Prostate gland (tissue), 2 donors: ENCODE measurements at places on chromosomes 4 and X.

DNA sequence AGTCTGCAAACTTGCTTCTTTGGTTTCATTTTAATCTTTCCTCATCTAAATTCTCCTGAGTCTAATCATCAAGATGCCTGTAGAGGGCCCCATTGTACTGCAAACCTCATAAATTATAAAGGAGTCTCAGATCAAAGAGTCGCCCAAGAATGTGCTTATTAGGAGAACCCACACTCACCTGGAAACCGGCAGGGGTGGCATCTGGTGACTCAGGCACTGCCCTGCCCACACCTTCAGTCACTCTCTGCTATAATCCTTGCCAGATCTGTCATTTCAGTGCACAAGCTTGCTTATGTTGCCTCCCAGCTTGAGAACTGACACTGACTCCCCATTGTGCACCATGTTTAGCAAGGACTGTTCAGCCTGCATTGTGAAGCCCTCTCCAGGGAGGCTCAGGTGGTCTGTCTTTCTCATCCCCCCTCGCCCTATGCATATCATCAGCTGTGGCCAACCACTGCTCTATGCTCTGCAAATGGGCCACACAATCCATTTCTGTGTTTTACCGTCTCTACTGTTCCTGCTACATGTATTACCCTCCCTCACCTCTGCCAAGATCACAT lies 12.4 kb downstream of the EPGN start:
- DNase-seq, result peak; percentile 54

DNA sequence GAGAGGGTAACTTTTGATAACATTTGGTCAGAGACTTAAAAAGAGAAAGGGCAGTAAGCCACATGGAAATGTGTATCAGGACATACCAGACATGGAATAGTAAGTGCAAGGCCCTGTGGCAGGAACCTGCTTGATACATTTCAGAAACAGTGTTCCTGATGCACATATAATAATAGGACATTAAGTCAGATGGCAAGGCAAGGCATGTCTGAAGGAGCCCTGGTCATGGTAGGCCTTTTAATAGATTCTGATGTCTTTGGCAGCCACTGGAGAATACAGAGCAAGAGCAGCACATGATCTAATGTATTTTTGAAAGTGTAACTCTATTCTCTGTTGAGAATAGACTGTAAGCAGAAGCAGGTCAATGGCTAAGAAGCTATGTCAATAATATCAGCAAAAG lies 279.7 kb downstream of the CAMK2D start:
- no peak for DNase-seq

DNA sequence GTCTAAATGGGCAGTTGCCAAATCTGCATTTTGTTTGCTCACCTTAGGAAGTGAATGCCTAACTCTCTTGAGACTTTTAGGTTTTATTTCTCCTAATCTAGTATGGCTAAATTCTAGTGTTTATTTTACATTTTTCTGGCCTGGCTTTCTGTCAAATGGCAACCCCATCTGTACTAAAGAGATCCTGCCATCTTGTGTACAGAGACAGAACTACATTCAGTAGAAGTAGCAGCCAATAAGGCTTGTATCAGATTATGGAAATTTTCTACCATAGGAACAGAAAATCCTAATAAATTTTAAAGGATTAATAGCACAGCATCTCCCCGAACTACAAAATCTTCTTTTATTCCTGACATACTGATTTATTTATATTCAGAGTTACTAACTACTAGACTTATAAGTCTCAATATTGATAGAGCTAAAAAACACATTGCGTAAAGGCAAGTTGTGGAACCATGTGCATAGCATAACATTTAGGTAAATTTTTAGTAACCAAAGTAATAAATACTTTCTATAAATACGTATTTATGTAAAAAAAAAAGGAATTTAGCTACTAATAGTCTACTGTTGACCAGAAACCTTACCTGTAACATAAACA lies 45.5 kb downstream of the TMEM144 start:
- DNase-seq, result peak; percentile 9

DNA sequence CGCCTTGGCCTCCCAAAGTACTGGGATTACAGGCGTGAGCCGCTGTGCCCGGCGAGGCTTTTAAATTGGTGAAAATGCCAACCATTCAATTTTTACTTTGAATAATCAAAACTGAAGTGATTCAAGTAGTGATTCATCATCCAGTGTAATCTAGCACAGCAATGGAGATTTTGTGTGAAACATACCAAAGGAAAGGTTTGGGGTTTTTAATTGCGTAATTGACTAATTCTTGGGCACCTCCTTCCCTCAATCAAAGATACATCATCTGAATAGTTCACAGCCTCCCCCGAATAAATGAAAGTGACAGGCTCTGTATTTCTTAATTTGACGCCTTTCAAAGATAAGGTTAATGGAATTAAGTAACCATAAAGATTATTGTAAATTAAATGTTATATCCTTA lies 69.0 kb downstream of the DMD start:
- no peak for DNase-seq

GRCh38 chrX:87518504-87518903 lies 902 bp downstream of the KLHL4 start:
- DNase-seq, result no peak

GRCh38 chr4:182807767-182808548 lies 109.2 kb downstream of the DCTD start:
- DNase-seq, result no peak

GRCh38 chr4:58113126-58113525 lies 1002.9 kb upstream of the IGFBP7 start:
- DNase-seq, result no peak

GRCh38 chrX:55451141-55451540 lies 786 bp upstream of the MAGEH1 start:
- DNase-seq, result no peak

DNA sequence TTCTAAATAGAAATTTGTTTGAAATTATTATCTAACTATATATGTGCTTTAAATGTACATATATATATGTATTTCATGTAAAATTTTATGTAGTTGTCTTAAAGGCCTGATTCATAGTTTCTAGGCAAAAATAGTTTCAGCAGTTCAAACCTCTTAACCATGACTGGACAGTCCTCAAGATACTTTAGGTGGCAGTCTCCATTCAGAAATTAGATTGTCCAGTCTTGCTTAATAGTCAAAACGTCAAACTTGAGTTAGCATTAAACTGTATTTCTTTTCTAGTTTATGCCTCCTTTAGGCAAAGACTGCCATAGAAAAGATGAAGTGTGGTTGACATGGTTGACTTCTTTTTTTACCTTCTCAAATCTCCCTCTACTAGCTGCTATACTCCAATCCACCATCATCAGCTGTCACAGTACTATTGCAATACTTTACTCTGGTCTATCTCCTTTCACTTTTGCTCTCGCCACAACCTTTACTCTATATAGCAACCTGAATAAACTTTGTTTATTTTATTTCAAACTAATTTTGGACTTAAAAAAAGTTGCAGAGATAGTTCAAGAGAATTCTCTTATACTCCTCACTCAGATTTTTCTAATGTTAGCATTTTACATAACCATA lies 395.6 kb upstream of the DIPK2B start:
- DNase-seq, result no peak

DNA sequence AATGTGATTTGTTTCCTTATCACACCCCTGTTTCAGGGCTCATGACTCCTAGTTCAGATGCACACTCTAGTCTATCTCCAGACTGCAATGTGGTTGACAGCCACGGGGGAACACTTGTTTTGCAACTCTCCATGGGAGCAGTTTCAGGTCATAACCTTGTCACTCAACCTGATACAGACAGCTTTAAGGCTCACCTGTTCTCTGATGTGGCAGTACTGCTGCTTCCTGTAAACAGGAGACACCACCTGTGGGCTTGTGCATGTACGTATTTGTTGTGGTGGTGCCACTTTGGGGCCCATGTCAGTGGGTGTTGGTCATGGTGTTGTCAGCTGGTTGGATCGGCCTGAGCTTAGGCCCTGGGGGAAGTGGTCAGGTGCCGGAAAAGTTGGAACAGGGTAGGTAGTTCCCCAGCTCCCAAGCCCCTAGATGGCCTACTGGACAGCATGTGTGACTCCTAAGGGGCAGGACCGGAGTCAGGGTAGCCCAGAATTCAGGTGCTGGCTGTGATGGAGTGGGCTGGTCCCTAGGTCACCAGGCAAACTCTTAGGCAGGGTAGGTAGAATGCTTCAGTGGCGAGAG lies 46.2 kb downstream of the FAM9B start:
- DNase-seq, result no peak

DNA sequence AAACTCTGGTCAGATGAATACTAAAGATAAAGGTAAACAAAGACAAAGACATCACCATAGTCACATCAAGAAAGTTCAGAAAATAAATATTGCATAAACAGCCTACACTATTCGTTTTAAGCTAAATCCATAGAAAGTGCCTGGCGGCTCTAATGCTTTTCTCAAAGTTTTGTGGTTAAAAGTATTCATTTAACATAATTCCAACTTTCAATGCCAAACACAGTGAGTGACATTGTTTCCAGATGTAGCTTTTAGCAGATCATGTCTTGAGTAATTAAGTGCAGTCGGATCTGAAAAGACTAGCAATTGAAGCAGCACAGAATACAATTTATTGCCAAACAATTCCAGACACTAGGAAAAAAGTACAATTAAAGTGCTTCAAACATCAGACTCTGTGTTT lies 287.1 kb upstream of the ADGRL3 start:
- DNase-seq, result no peak

DNA sequence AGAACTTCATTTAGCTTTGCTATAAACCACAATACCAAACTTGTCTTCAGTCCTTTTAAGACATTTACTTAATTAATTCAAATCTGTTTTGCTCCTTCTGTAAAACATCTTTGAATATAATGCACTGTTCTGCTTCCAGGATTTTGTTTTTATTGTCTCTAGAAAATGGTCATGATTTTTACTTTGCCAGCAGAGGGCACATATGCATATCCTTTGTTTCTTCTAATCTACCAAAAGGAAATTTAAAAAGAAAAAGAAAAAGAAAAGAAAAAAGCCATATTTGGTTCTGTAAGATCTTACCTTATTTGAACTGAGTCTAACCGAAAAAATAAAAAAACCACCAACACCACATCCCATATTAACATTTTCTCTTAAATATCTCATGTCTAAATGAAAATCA lies 101.9 kb upstream of the CCSER1 start:
- DNase-seq, result no peak

DNA sequence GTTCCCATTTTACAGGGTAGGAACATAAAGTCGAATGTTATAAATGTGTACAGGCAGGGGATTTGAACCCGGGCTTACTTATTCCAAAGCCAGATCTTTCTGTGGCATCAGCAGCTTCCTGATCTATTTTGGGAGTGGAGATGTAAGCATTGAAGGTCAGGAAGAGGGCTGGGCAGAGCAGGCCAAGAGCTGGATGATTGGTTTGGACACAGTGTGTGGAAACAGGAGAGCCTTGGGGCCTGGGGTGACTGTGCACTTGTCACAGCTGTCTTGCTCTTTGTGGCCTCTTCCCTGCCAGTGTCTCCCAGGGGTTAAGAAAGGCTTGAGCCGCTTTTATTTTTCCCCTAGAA lies 127.9 kb upstream of the ENPP6 start:
- DNase-seq, result no peak

GRCh38 chr4:52057196-52057595 lies 6.1 kb downstream of the SPATA18 start:
- DNase-seq, result no peak

GRCh38 chrX:111007238-111007637 lies 88.8 kb upstream of the PAK3 start:
- DNase-seq, result no peak
